Karpas-422 (cell line): ENCODE measurements at places on chromosomes 1 and 21.

GRCh38 chr1:15218287-15219279 is 28.4 kb upstream of the FHAD1 start:
- DNase-seq = no peak

- DNase-seq = no peak
These were observed 119.7 kb downstream of the GDAP2 start for GRCh38 chr1:117809764-117810163.

DNA sequence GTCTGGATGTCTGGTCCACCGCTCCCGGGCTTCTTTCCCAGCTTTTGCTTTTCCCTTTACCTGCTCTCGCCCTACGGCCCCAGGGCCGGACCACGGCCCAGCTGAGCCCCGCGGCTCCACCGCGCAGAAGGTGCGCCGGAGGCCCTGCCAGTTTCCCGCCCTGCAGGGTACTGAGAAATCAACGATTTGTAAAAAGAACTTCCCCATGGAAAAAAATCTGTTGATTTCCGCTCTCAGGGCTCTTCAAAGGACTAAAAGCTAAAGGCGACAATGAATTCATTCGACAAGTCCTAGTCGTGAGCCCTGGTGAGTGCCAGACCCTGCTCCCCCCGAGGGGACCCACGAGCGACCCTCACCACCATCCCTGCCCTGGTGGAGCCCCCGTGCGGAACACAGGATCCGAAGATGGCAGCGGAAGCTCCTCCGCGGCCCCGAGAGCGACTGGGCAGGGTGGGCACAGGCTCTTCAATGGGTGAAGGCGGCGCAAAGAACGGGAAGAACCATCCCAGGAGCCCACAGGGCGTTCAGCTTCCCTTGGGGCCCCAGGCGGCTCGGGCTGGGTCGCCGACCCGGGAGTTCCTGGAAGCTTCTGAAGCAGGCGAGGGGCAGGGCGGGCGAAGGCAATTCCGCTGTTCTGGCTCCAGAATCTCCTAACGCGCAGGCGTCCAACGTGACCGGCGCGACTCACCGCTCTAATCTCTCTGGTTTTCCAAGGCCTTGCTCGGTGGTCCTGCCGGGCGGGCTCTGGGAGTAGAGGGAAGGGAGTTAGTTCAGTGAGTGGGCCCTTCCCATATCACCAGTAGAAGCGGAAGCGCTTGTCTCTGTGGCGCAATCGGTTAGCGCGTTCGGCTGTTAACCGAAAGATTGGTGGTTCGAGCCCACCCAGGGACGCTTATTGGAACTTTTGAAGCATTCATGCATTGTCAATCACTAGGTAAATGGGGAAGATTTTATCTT is 6.6 kb upstream of the RNU1-2 start:
- DNase-seq = no peak

GRCh38 chr1:224433701-224434672 is 610 bp downstream of the WDR26 start:
- peak; percentile 60 for DNase-seq

DNA sequence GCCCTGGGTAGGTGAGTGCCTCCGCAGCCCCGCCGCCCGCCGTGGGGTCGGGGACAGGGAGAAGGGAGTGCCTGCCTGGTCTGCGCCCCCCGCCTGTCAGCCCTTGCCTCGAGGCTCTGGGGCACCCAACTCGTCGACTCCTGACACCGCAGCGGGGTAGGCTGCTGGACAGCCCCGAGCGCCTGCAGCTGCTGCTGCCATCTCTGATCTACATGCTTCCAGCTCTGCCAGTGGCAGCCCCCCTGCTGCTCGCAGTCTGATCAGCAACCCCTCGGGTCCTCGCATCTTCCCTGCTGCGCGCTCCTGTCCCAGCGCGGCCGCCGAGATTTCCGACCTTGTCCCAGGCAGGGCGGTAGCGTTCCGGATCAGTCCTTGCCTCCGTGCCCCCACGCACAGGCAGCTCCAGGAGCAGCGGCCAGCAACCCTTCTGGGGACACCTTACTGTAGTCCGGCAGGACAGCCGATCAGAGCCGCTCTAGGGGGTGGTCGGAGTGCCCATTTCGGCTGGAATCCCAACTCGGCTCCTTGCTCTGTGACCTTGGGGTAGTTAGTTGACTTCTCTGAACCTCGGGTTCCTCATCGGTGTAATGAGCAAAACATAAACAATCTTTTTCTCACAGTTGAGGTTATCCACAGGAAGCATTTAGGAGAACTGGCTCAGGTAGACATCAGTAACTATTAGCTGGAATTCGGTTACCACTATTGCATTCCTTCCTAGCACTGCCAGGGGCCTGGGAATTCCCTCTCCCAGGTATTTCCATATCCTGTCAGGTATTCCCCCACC is 540 bp downstream of the BCAN start:
- no peak for DNase-seq

- no peak for DNase-seq
These were observed 23.6 kb downstream of the DIP2A start for GRCh38 chr21:46482225-46482845.

DNA sequence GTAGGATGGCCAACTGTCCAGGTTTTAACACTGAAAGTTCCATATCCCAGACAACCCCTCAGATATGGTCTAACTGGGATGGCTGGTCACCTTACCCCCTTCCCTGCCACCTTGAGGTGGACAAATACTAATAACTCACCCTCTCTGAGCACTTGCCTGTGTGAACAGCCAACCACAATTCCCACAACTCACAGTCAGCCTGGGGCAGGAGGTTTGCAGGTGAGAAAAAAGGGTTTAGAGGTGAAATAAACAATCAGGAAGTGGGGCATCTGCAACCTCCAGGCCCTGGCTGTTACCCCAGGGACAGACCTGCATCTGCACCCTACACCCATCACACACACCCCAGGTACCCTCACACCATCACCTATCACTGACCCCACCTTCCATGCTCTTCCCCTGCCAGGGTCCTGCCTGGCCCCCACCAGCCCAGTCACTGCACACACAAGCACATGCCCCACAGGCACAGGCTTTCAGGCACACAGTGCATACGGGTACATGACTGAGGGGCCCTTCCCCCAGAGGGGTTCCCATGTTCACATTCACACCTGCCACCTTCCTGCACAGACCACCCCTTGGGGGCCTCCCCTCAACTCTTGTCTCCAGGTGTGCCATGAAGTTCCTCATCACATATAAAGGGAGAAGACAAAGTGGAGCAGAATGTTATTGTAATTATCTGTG is 679.5 kb downstream of the MATN1 start:
- no peak for DNase-seq

DNA sequence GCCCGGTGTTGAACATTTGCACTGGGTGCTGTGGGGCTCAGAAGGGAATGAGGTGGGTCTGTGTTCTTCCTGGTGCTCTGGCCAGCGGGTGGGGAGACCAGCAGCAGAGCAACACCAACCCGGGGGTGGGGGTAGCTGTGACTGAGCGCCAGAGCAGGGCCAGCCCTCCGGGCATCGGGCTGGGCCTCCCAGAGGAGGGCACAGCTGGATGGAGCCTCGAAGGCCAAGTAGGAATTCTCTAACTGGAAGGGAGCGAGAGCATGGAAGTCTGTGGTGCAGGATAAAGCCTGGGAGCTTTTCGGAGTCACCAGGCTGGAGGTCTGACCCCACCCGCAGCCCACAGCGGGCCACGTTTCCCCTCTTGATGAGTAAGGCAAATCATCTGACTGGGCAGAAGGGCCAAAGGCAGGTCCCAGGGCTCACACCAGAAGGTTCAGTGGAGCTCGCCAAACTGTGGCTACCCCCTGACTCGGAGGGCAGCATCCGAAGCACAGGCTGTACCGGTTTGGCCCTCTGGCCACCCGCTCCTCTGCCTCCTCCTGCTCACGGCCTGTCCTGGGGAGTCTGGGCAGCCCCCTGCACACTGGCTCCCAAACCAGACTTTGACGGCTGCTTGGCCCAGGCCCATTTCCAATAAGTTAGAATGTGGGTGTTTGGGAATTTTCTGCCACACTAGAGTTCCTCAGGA is 18.8 kb downstream of the SLC1A7 start:
- DNase-seq = no peak

GRCh38 chr1:41366455-41367287 is 5.4 kb downstream of the FOXO6 start:
- DNase-seq = peak; percentile 58

GRCh38 chr1:115170961-115171392 is 81.7 kb upstream of the TSPAN2 start:
- no peak for DNase-seq

DNA sequence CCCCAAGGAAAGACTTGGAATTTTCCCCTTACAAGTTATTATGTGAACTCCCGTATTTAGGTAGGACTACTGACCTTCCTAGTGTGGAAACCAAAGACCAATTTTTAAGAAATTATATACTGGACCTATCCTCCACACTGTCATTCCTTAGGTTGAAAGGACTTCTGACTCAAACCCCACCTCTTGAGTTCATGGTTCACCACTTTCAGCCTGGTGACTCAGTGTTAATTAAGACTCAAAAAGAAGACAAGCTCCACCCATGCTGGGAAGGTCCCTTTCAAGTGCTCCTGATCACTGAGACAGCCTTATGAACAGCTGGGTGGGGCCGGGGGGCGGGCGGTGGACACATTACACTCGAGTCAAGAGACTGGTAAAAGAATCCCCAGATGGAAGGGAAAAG is 113.2 kb downstream of the LRRC53 start:
- DNase-seq = no peak

DNA sequence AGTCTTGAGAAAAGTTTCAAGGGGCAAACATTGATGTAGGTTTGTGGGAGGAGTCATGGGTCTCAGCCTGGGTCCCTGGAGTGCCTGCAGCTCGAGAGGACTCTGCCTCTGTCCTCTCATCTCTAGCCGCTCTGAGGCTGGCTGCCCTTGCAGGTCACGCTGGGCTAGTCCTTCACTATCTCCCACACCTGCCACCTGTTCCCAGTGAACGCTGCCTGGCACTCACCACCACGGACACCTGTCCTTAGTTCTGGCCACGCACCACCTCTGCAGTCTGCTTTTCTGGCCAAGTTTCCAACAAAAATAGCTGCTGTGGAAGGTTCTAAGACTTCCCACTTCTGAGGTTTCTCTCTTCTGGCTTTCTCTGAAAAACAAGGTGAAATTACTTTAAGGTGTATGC is 52.5 kb downstream of the SH3BGR start:
- DNase-seq = no peak

DNA sequence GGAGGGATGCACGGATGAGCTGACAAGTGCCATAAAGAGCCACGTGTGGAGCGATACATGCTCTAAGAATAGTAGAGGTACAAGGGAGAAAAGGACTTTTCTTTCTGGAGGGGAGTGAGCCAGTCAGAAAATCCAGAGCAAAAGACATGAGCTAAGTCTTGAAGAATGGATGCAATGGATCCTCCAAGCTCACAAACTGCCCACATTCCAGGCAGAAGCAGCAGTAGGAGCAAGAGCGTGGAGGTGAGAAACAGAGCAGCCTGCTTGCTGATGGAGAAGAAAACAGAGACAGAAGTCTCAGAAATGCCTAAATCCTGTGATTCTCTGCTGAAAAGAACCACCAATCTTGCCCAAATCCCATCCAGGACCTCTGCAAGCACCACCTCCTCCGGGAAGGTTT is 78.2 kb upstream of the RALGPS2 start:
- DNase-seq = no peak

DNA sequence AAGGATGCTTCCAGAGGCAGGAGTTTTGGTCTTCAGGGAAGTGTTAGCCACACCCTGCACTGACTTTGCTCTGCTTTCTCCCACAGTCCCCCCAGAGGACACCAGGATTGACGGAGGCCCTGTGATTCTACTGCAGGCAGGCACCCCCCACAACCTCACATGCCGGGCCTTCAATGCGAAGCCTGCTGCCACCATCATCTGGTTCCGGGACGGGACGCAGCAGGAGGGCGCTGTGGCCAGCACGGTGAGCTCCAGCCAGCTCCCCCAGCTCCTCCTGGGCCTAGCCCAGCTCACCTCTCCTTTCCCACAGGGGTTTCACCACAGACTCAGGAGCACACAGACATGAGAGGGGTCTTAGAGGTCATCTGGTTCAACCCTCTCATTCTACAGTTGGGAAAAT is 90.9 kb downstream of the KIRREL1 start:
- DNase-seq = no peak

DNA sequence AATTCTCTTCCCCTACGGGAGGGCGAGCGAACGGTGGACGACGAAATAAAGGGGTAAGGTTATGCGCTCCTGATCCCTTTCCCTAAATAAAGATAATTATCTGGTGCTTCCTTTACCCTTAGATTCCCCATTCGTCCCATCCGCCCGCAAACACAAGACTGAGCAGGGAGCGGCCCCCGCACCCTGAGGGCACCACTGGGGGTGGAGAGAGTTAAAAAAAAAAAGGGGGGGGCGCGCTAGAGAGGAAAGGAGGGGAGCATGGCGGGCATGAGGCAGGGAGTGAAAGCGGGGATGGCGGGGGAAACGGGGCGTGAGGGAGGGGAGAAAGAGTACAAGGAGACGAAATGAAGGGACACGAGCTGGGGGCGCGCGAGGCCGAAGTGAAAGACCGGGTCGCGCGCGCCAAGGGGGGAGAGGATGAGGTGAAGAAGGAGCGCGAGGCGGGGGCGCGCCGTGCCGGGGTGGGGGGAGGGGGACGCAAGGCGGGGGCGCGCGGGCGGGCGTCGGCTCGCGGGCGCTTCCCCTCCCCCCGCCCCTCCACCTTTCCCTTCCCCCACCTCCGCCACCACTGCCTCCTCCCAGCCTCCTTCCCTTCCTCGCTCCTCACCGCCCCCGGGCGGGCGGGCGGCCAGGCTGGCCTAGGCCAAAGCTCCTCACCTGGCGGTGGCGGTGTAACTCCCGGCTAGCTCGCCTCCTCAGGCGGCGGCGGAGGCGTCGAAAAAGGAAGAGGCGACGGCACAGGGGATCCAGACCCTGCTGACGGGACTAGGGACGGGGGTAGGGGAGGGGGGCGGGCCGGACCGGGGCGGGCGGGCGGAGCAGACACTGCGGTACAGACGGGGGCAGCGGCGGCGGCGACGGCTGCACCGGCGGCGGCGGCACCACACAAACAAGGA is 448 bp downstream of the GATAD2B start:
- peak; percentile 93 for DNase-seq

GRCh38 chr1:169484683-169485430 is 887 bp downstream of the SLC19A2 start:
- no peak for DNase-seq

- DNase-seq = no peak
These were observed 21.9 kb upstream of the LAX1 start for GRCh38 chr1:203743091-203743571.

DNA sequence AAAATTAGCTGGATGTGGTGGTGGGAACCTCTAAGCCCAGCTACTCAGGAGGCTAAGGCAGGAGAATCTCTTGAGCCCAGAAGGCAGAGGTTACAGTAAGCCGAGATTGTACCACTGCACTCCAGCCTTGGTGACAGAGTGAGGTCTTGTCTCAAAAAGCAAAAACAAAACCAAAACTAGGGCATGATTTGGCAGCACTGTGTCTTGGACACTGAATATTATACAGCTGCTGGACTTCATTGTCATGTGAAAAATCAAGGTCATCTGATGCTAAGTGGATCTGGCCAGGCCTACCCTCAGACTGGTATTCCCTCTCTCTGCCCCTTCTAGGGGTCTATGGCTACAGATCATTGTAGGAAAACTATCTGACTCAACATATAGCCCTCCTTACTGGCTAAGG is 55.2 kb upstream of the MRPS6 start:
- DNase-seq = peak; percentile 54
